Thymus (tissue), 14 donors: ENCODE measurements at places on chromosomes 2 and 18.

GRCh38 chr2:203366639-203367466, 38.7 kb downstream of the ABI2 start:
- no peak for DNase-seq

- no peak for DNase-seq
Observed at GRCh38 chr18:32773382-32773712, 524 bp upstream of the KLHL14 start.

- DNase-seq: no peak
Observed at GRCh38 chr2:113922335-113922734, 32.4 kb downstream of the ACTR3 start.

GRCh38 chr2:159614534-159615366, 1.6 kb downstream of the BAZ2B start:
- no peak for DNase-seq

DNA sequence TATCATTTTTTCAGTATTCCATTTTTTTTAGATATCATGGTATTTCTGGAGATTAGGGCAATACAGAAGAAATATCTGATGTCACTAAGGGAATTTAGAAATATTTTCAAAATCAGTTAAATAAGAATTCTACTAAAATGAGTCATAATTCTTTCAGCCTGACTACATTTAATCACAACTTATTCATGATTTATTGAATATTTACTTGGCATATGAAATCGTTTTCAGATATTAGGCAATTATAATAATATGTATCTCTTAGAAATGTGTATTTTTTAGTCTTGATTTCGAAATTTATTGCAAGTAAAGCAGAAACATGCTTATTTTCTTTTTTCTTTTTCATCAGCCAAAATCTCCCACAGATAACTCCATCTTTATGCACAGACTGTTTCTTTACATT, 142.2 kb downstream of the CCDC102B start:
- no peak for DNase-seq

GRCh38 chr2:79511320-79511951, 1.4 kb upstream of the CTNNA2 start:
- peak; percentile 26 for DNase-seq

- DNase-seq: no peak
Observed at GRCh38 chr2:236215761-236216333, 47.7 kb upstream of the GBX2 start.

- DNase-seq: no peak
Observed at GRCh38 chr18:58552896-58553295, 76.0 kb downstream of the ALPK2 start.

- no peak for DNase-seq
Observed at GRCh38 chr2:84815146-84815545, 65.7 kb downstream of the TRABD2A start.

DNA sequence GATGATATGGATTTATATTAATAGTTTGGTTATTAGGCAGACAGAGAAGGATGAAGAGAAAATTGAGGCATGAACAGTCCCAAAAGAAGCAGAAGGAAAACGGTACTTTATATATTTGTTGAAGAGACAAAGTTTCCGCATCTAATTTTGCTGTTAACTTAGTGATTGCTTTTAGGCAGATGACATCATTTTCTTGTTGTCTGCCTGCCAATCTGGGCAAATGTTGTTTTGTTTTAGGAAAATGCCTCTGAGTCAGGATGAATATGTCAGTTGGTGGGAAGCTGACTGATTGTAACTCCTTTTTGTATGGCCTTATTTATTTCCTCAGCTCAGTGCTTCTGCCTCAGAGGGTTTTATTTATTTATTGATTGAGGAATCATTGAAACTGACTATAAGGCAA, 52.5 kb upstream of the CAVIN2 start:
- no peak for DNase-seq

DNA sequence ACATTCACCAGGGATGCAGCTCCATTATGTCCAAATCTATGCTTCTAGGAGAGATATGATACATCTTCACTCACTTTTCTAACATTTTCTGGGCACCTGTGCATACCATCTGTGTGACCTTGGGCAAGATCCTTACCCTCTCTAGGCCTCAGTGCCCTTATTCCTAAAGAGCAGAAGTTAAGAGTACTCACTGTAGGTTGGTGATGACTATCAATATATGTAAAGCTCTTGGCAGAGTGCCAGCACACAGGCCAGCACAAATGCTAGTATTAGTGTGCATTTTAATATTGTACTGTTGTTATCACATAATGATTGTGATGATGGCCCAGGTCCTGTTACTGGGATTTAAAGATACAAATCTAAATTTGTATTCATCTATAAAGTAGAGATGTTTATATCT, 199.2 kb downstream of the RAD51AP2 start:
- no peak for DNase-seq

- no peak for DNase-seq
Observed at GRCh38 chr18:1760901-1761300, 810.4 kb downstream of the METTL4 start.

DNA sequence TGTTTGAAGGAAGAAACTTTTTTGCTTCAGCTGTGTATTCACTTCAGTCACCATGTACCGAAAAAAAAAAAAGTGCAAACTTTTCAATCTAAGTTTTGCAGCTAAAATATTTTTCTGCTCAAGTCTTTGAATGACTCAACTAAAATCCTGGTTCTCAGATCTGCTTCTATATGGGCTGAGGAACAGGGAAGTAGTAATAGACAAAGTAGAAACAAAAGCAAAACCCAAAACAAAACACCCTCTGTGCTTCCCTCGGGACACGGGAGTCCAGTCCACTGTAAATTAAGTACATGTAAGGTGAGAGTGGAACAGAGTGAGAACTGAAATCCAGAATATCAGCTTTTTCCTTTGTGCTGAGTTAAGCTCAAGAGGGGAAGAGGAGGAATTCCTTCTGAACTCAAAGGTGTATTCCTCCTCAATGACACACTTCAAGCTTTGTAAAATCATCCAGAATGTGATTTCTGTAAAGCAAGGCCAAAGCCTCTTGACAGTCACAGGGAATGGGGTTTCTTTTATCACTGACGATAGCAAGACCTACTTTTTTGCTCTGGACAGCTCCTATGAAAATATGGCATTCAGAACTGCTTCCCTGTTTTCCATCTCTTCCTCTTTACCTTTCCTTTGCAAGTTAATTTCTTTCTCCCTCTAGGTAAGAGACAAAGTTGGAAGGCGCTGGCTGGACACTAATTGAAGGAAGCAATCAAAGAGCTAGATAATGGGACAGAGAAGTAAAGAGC, 433.5 kb upstream of the MMADHC start:
- no peak for DNase-seq

- no peak for DNase-seq
Observed at GRCh38 chr18:77181950-77182707, 49.5 kb upstream of the MBP start.

DNA sequence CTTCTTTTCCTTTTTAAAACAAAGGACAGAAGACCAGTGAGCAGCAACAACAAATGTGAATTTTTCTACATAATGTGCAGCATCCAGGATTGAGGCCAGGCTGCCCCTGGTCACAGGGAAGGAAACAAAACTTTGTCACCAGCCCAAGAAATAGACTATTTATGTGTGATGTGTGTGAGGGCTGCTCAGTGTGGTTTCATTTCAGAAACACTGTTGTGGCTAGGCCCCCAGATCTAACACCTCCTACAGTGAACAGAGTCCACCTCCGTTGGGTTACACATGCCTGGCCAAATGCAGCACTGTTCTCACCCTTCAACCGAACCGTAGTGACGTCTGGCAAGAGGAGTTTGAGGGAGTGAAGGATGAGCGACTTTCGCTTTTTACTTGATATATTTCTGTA, 146.3 kb upstream of the RIOK3 start:
- DNase-seq: no peak

GRCh38 chr18:80168346-80168745, 59.3 kb downstream of the ADNP2 start:
- DNase-seq: no peak

DNA sequence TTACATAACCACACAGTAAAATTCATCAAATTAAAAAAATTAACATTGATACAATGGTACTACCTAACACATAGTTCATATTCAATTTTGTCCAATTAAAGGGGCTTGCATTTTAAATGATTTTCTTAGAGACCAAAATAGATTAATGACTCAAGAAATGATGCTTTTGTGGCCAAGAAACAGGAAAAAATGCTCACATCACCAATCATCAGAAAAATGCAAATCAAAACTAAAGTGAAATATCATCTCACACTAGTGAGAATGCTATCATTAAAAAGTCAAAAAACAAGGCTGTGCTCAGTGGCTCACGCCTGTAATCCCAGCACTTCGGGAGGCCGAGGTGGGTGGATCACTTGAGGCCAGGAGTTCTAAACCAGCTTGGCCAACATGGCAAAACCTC, 235.6 kb downstream of the PIK3C3 start:
- no peak for DNase-seq

DNA sequence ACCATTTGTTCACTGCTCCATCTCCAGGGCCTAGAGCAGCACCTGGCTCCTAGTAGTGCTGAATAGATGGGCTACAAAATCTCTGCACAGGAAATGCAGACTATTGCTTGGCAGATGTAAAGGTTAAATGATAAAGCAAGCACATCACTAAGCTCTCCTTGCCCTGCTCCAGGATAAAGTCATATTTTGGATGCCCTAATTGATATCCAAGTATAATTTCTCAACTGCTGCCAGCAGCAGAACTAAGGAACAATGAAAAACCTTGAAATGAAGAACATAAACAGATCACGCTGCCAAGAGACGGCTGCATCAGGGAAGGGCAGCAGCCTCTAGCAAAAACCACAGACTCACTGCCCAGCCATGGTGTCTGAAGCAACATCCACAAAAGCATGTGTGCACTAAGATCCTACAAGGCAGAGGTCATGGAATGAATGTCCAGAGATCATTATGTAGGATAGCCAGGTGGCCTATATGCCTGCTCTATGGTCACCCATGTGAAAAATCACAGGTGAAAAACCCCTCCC, 134.7 kb downstream of the TMEM163 start:
- no peak for DNase-seq

DNA sequence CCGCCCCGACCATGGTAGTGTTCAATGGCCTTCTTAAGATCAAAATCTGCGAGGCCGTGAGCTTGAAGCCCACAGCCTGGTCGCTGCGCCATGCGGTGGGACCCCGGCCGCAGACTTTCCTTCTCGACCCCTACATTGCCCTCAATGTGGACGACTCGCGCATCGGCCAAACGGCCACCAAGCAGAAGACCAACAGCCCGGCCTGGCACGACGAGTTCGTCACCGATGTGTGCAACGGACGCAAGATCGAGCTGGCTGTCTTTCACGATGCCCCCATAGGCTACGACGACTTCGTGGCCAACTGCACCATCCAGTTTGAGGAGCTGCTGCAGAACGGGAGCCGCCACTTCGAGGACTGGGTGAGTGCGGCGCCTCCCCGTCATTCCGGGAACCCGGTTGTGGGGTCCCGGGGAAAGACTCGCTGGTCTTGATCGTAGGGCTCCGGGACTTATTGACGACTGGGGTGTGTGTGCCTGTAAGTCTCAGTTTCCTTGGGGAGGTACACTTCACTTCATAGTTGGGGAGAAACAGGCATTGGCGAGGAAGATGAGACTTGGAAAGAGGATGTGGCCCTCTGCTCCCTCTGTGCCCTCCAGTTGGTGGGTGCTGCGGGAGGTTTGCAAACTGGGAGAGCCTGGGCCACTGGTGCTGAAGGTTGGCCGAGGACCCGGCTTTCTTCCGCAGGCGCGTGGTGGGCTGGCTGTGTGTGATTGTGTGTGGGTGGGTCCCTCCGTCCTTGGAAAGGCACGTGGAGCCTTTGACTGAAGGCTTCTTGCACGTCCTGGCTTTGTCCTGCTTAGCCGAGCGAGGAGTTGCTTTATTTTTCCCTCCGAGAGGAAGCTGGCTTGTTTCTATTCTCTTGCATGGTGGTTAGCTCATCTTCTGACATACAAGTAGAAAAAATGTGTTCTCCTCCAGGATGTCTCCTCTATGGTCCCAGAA, 886 bp downstream of the PRKCE start:
- peak; percentile 4 for DNase-seq

DNA sequence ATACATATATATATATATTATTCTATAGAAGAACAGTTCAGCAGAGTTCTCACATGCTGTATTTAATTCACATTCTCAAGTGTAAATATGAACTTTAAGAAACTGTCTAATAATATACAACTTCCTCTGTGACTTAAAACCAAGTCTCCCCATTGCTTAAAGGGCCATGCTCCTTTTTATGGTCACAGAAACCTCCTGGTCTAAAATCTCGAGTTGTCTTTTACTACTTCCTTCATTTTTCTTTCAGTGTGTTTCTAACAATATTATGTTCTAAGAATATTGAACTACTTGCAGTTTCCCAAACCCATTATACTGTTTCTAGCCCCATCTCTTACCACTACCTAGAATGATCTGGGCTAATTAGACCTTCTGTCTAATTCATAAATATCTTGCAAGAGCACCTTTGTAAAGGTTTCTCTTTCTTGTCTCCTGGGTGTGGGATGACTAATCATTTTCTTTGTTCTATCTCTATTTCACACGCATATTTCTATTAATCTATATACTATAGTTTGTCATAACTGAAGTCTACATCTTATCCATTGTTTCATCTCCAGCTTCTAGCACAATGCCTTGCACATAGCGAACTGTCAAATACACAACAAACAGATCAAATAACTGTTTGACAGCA, 48.8 kb downstream of the ERBB4 start:
- DNase-seq: no peak

- no peak for DNase-seq
Observed at GRCh38 chr2:212181646-212182045, 357.0 kb downstream of the ERBB4 start.

GRCh38 chr18:48955830-48956261, 5.1 kb upstream of the SMAD7 start:
- DNase-seq: no peak

DNA sequence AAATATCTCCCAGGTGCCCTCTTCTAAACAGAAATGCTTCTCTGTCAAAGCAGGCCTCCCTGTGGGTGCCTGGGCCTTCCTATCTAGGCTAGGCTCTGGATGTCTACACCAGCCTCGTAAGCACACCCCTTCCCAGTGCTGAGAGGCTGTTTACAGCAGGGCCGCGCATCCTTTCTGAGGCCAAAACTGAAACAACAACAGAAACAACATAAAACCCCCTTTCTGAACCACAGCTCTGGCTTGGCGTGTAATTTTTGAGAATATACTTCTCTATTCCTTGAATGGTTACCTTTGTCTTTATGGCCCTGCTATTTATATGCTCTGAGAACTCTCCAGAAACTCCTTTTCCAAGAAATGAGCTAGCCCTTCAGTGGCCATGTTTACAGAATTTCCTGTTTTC, 118.4 kb downstream of the BCL2L11 start:
- DNase-seq: no peak

- DNase-seq: no peak
Observed at GRCh38 chr2:37080266-37080665, 3.9 kb downstream of the HEATR5B start.

DNA sequence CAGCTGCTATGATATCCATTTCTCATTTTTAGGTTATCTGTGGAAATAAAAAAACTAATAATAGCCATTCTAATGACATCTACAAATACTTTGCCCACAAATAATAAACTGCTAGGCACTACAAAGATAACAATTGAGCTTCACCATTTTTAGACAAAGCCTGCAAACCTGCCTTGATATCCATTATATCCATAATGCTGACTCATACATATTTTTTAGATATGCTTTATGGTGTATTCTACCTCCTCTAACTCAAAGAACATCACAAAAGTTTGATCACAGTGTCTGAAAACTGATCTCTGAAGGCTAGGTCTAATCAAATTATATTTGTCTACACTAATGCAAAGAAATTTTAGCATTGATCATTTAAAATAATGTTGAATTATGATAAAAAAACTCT, 138.4 kb downstream of the HNMT start:
- no peak for DNase-seq

- peak; percentile 40 for DNase-seq
Observed at GRCh38 chr2:97011977-97012569, 25.7 kb upstream of the FAM178B start.

GRCh38 chr2:46806526-46806925, 109.1 kb downstream of the MCFD2 start:
- DNase-seq: no peak
